ENCODE measurements at places on chromosomes 5 and 9. TPM values are rescaled to one million over a fixed set of nuclear protein-coding genes. Genes with fewer than 3 reads are reported as not detected.

DNA sequence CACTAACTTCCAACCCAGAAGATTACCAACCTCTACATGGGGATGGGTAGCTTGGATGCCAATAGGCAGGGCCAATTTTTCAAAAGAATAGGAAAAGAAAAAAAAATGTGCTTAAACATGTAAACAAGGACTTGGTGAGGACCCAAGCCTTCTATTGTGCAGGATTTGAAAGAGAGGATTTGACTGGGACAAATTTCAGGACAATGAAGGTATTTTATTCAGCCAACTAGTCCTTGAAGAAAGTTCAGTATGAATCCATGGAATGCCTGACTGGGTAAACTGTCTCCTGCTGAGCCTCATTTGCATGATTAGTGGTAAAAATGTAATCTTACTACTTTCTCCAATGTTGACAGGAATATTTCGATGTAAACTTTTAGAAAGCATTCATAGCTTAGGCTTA is 192.5 kb upstream of the RORB start:
- DNase-seq, result no peak

GRCh38 chr5:73327908-73328455 is 120.6 kb downstream of the FOXD1 start:
- no peak for DNase-seq

DNA sequence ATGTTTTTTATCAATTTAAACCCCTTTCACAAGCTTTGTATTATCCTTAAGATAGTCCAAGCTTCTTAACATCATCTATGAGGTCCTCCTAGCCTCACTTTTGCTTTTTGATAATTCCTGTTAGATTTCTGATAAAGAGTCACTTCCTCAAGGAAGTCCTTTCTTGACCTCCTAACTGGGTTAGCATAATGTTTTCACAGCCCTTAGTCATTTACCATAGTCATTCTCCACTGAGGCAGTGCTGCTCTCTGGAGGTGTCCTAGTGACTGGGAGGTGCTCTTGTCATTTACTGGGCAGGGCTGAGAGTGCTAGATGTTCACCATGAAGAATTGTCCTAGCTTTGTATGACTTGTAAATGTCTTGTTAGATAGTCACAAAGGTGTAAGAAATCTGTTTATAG is 26.4 kb downstream of the TNPO1 start:
- no peak for DNase-seq

GRCh38 chr9:102445181-102445747 is 549.9 kb upstream of the CYLC2 start:
- DNase-seq, result no peak

GRCh38 chr9:121369595-121370265 is at the start of gene STOM:
Gene STOM, minus strand, starts transcription at chr9:121370250. Its CDS starts 63 bp downstream, at chr9:121370187.
- peak; percentile 89 for DNase-seq

GRCh38 chr5:180467989-180468731 is 26.0 kb upstream of the CNOT6 start:
- no peak for DNase-seq

GRCh38 chr5:78601559-78602314 is 46.8 kb downstream of the LHFPL2 start:
- DNase-seq, result no peak

Gene PROP1
- not detected for polyA plus RNA-seq

DNA sequence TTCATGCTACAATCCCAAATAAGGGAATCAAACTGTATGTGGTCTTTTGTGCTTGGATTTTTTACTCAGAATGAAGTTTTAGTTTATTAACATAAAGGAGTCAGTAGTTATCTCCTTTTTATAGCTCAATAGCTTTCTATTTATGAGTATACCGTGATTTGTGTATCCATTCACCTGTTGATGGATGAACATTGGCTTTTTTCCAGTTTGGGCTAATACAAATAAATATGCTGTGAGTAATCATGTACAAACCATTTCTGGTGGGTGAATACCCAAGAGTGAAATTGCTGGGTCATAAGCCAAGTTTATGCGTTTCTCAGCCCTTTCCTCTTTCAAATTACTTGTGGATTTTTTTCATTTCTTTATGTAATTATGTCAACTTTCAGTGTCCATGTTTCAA is 395.3 kb downstream of the OSTF1 start:
- no peak for DNase-seq

- DNase-seq, result no peak
Measured at GRCh38 chr9:4424891-4425290, 65.4 kb upstream of the SLC1A1 start.

Gene SMC5
- polyA plus RNA-seq, result 13.7 TPM

Gene TAF11L4
- polyA plus RNA-seq, result not detected

GRCh38 chr5:116063950-116064349 is 20.9 kb upstream of the COMMD10 start:
- DNase-seq, result no peak

Gene AQP7
- 0.80 TPM for polyA plus RNA-seq

DNA sequence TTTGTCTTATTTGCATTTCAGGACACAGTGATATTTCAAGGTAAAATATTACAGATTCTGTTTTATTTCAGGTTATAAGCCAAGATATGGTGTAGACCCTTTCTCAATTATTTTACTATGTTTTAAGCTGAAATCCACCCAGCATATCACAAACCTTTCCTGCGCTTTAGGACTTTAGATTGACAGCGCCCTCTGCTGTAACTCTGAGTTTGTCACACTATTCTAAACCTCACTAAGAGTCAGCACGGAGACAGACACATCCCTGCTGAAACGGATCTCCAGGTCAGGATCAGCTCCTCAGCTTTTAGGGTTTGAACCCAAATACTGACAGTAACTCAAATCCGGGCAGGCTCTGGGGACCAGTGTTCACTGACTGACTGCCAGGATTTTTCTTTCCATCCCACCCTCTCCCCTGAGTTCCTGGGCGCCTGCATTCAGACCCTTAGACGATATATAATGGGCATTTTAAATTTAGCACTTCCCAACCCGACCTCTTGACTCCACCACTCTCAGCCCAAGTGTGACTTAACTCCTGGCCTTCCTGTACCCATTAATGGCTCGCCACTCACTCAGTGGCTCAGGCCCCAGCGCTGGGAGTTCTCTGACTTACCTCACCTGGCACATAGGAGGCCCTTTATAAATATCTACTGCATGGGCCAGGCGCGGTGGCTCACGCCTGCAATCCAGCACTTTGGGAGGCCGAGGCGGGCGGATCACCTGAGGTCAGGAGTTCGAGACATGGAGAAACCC is 33.5 kb downstream of the TLX3 start:
- DNase-seq, result peak; percentile 81

- DNase-seq, result no peak
Measured at GRCh38 chr5:157767689-157768088, 24.2 kb downstream of the LSM11 start.

DNA sequence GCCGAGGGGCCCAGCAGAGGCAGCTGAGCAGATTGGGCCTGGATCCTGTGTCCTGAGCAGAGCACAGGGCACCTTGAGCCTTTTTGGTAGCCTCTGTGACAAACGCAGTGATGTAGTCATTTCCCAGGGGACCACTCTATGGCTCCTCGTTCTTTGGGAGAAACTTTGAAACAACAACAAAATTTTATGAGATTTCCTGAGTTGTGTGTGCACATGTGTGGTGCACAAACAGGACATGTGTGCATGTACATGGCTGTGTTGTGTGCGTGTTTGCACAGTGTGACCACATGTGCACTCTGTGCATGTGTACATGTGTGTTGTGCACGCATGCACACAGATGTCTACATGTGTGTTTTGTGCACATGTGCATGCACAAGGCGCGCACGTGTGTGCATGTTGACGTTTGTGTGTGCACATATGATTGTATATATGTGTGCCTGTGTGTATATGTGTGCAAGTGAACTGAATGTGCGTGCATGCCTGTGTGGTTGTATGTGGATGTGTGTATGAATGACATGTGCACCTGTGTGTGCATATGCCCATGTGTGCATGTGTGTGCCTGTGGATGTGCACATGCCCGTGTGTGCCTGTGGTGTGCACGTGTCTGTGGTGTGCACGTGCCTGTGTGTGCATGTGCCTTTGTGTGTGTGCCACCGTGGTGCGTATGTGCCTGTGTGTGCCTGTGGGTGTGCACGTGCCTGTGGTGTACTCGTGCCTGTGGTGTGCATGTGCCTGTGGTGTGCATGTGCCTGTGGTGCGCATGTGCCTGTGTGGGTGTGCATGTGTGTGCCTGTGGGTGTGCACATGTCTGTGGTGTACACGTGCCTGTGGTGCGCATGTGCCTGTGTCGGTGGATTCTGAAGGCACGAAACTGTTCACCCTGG is 221.6 kb downstream of the CACNA1B start:
- no peak for DNase-seq

Gene ATG12
- polyA plus RNA-seq, result 31.3 TPM

- peak; percentile 4 for DNase-seq
Measured at GRCh38 chr5:158538506-158539074, 561.1 kb downstream of the EBF1 start.

DNA sequence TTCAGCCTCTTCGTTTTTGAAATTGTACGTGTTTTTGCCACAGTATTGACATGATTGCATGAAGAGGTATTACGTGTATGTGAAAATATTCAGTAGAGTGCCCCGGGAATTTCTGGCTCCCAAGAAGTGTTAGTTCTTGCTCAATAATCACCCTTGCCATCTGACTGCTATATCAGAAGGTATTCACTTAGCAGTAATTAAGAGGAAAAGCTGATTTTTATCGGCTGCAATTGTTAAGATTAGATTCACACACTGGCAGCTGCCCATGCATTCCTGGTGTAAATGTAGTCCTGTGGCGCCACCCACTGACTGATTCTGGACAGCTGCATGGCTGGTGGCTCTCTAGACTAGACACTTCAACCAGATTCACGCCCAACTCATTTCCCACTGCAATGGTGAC is 440.1 kb upstream of the ADAMTS16 start:
- DNase-seq, result peak; percentile 64

DNA sequence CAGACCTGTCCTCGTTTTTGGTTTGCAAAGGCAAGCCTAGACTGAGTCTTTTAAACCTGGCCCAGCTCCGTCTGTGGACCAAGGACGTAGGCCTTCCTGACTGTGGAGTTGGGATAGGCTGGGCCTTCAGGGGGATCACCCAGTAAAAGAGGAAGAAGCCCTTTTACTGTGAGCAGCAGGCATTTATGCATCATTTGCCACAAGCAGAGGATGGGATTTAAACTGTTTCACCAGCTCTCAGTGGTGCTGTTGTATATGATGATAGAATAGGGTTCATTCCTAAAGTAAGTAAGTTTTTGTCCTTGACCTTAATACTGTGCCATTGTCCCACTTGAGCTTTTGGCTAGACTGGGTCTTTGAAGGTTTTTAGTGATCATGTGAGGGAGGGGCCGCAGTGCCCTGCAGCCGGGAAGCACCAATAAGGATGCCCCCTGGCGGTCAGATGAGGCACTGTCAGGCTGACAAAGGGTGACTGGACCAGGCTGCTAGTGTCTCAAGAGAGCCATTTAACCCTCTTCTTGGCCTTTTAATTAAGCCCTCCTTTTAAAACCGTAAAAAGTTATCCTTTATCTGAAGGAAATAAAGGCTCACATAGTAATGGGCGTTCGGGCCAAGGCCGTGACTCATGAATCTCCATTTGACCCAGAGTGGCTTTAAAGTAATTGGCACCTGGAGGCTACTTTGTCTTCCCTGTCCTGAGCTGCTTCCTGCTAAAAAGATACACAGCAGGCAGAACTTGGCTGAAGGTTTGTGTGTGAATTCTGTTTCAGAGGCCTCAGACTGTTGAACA is 74.0 kb downstream of the UBAP1 start:
- peak; percentile 64 for DNase-seq

Gene CDC25C
- polyA plus RNA-seq, result 0.55 TPM

- no peak for DNase-seq
Measured at GRCh38 chr5:42770003-42770402, 13.4 kb downstream of the CCDC152 start.

Gene TIGD6
- polyA plus RNA-seq, result 3.0 TPM

- DNase-seq, result no peak
Measured at GRCh38 chr9:6014670-6015270, 654 bp downstream of the RANBP6 start.

GRCh38 chr5:98482321-98483300 is 290.9 kb upstream of the RGMB start:
- no peak for DNase-seq

DNA sequence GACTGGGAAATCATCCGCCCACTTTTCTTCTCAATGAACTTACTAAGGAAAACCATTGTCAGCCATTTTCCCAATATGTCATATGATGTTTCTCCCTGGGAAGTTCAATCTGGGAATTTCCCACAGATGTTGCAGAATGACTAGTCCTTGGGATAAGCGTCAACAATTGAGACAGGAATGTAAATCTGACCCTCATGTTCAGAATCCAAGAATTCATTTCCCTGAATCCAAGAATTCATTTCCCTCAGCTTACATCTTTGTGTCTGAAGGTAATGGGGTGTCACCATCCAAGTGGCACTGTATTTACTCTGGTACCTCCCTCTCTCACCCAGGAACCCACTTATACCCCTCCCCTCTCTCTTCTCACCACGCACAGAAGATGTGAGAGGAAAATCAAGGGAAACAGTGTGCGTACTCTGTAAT is 7.4 kb downstream of the KLF9 start:
- peak; percentile 43 for DNase-seq

All from lung (tissue), 17 donors.